KG1 (cell line): ENCODE measurements at places on chromosomes 7 and 10.

DNA sequence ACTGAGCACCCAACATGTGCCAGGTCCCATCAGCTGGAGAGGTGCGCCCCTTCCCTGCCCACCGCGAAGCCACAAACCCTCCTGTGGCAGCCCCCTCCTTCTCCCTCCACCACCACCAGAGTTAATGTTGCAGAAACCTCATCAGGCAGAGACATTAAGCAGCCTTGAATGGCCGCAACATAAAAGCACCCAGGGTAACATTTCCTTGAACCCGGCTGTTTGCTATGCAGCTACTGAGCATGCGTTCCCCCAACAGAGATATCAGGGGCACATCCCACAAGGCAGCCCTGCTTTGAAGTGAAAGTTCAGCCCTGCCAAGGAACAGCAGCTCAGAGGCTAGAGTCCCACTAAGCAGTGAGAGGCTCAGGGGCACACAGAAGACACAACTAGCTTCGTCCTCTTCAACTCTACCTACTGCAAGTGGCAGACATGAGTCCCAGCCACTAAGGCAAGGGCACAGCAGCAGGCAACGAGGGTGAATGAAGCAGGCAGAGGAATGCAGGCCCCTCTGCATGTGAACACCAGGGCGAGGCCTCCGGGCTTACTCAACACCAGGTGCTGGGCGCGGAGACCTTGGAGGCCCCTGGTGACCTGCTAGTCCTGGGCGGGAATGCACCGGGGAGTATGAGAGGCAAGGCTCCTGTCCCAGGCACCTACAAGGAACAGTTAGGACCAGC, 107.4 kb downstream of the SLIT1 start:
- no peak for DNase-seq

GRCh38 chr7:107890962-107891635, at the start of gene DLD:
DLD (plus strand) TSS chr7:107891183; CDS start chr7:107891251, 68 bp downstream.
- peak; percentile 47 for DNase-seq

DNA sequence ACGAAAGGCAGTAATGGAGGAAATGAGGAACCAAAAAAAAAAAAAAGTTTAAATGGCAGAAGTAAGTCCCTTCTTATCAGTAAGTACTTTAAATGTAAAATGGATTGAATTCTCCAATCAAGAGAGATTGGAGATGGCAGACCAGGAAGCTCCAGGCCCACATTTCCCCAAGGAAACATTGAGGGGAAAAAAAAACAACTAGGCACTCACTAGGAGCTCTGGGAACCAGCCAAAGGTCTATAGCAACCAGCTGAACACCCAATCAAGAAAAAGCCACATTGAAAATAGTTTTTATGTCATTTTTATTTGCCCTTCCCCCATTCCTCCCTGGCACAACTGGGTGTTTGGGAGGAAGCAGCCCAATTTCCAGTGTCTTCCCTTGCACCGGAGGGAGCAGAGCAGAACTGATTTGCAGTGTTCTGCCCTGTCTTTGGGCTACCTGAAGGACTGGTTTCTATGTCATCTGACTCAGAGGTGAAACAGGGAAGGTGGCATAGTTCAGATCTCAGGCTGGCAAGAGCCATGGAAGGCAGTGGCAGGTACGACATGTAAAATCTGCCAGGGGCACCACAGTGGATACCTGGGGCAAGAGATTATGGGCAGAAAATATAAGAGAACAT, 121.9 kb downstream of the SMURF1 start:
- DNase-seq = no peak

DNA sequence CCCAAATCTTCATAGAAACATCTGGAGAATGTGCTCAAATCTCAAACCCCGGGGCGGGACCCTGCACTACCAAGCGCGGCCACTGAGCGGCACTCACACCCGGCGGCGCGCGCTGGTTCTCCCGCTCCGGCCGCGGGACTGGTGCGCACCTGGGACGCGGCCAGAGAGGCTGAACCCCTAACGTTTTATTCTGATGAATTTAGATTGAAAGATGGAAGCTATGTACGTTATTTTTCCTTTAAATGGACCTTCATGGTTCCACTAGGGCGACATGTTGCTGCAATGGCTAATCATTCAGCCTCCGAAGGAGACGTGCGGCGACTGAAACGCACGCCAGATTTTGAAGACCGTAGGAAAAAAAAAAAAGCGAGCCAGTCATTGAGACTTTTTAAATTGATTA, 107.0 kb upstream of the INSIG1 start:
- DNase-seq = peak; percentile 25

GRCh38 chr10:107856047-107856315, 691.5 kb upstream of the SORCS1 start:
- DNase-seq = no peak

GRCh38 chr7:33901847-33902246, 3.5 kb upstream of the BMPER start:
- DNase-seq = no peak

- DNase-seq = no peak
Observed at GRCh38 chr7:80225361-80225760, 90.7 kb downstream of the GNAI1 start.

DNA sequence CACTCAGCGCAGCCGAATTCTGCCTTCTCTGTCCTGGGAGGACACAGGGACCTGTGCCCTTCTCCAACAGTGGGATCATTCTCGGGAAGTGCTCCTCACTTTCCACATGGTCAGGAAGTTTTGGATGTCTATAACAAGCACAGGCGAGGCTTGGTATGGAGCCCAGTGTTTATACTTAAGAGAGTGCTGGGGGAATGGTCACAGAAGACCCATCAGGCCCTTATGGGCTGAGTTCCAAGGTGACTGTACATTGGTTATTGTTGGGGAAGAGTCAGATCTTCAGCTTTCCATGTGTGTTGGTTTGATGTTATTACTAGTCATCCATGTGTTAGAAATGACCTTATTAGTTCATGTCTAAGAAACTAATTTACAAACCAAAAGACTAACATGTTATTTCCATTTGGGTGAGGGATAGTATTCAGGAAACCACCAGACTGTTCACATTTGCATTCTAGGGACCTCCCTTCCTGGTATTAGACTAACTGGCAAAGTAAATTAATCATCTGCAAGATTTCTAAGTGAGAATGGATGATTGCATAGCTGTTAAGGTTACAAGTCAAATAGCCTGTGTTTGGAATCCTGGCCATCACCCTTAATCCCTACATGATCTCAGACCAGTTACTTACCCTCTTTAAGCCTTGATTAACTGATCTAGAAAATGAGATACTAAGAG, 834.2 kb downstream of the LRMDA start:
- DNase-seq = no peak

GRCh38 chr10:63456437-63457210, 9.2 kb downstream of the JMJD1C start:
- no peak for DNase-seq

DNA sequence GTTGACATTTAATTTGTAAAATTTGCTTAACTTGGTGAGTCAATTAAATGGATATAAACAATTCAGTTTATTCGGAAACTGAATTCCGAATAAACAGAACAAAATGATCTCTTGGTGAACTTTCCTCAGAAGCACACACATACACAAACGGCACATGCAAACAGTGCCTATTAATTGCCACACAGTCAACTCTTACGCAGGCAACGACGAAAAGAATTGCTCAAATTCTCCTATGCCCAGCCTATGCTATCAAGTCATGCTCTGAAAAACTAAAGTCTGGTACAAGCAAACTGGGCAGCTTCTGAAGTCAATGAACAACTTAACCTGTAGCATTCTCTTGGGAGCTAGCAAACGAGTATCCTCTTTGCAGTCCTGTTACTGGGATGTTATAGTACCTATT, 38.8 kb upstream of the ASL start:
- no peak for DNase-seq

DNA sequence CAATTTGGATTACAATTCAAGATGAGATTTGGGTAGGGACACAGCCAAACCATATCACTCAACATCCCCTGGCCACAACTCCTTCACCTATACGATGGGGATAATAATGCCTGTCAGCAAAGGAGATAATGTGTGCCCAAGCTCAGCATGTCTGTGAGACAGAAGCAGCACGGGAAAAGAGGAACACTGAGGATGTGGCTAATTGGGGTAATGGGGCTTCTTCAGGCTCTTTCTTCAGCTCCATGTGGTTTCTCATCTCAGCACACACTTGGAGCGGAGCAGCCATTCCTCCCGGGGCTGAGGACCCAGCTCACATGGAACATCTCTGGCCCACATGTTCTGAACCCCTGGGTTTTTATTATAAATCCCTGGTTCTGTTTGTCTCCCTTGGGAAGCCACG, 136.0 kb upstream of the NAMPT start:
- DNase-seq = no peak

- no peak for DNase-seq
Observed at GRCh38 chr10:132708936-132709335, 77.0 kb downstream of the NKX6-2 start.

DNA sequence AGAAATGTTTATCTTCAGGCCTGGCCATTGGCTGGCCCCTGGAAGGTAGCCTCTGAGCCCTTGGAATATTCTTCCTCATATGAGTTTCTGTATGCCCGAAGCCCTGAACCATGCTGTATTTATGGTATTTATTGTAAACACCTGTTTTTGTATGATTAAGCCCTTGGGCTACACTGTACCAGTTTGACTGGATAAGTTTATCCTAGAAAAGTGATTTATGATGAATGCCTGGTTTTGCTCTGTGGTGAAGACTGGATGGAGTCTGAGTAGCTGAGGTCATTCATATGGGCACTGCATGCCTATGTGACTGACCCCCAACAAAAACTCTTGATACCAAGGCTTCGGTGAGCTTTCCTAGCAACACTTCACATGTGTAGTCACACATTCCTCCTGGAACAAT, 66.7 kb downstream of the CASD1 start:
- DNase-seq = no peak

GRCh38 chr10:86232644-86233043, 134.0 kb downstream of the GRID1 start:
- DNase-seq = no peak

GRCh38 chr10:28763471-28764170, 86.3 kb downstream of the BAMBI start:
- DNase-seq = no peak

DNA sequence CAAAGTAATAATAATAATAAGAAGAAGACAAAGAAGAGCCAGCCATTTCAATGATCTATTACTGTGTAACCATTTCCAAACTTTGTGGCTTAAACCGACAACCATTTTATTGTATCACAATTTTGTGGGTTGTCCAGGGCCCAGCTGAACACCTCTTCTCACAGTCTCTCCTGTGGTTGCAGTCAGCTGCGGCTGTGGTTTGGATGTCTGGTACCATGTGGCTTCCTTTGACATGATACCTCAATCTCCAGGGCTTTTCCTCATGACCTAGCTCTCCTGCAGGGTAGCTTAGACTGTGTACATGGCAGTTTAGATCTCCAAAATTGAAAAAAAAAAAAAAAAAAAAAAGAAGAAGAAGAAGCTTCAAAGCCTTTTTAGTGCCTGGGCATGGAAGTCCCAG, 72.6 kb upstream of the NFKB2 start:
- peak; percentile 38 for DNase-seq

DNA sequence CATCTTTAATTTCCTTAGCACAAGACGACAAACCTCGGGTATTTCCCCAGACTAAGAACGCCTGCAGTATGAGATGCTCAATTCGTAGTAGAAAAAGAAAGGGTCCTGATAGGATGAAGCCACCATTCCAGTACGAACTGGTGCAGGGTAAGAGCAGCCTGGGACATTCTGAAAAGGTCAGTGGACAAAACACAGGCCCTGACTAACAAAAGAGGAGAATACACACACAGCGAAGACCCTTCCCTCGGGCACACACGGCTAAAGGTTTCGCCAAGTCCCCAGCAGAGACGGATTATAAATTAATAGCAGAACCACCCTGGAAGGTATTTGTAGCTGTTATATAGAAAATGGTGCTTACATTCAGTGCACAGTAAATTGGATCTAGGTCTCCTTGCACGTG, 137.6 kb downstream of the SKIDA1 start:
- DNase-seq = no peak

GRCh38 chr7:3187444-3188040, 113.5 kb upstream of the SDK1 start:
- DNase-seq = no peak

- no peak for DNase-seq
Observed at GRCh38 chr7:1931256-1931950, 261.3 kb downstream of the ELFN1 start.

GRCh38 chr10:70508912-70509756, 30.6 kb downstream of the PALD1 start:
- DNase-seq = peak; percentile 37

DNA sequence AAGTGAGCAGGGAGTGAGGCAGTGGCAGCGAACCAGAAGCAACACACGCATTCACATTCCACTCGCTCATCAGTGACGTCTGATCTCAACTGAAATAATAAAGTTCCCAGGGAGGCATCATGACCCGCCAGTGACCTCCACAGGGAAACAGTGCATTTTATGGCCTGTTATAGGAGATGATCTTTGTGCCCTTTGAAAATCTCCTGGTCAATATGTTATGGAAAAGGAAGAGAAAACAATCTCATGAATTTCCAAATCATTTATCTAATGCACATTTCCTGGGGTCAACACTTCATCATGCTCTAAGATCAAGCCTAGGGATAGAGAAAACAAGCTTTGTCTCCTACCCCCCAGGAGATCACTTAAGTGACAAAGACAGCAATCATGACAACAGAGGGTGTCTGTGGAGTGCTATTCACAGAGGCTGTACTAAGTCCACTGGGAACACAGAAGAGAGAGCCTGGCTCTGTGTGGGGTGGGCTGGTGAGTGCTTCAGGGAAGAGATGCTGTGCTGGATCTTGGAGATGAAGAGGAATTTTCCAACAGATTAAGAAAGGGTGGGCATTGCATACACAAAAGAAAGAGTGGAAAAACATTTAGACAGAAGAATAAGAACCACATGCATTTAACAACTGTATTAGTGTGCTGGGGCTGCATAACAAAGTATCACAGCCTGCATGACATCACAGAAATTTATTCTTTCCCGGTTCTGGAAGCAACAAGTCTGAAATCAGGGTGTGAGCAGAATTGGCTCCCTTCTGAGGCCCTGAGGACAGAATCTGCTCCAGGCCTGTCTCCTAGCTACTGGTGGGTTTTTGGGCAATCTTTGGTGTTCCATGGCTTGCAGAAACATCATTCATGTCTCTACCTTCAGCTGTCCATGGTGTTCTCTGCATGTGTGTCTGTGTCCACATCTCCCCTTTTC, 613.9 kb upstream of the IGFBP3 start:
- DNase-seq = no peak

- DNase-seq = no peak
Observed at GRCh38 chr7:44085546-44085945, 3.2 kb upstream of the POLM start.

DNA sequence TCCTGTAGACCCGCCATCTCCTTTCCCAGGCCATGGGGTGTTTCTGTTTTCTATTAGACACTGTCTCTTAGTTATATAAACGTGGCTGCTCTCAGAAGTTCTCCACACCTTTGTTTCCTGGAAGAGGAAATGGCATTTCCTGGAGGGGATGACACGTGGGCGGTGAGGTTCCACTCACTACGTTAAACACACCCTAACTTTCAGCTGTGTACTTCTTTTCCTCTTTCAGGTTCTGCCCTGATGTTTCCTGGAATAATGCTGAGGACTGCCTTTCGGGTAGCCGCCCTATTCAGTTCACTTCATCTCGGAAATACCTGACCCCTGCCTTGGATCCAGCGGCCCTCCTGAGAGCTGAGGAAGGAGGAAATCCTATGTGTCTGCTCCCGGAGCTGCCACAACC, 3.4 kb upstream of the PRKCQ start:
- DNase-seq = no peak
